ENCODE measurements at places on chromosomes 6 and 20.

GRCh38 chr6:47529734-47530133, 52.1 kb downstream of the CD2AP start:
- DNase-seq: no peak

GRCh38 chr6:7073821-7074525, 33.8 kb upstream of the RREB1 start:
- DNase-seq: peak; percentile 14

GRCh38 chr20:49893242-49894072, 21.9 kb downstream of the SPATA2 start:
- no peak for DNase-seq

DNA sequence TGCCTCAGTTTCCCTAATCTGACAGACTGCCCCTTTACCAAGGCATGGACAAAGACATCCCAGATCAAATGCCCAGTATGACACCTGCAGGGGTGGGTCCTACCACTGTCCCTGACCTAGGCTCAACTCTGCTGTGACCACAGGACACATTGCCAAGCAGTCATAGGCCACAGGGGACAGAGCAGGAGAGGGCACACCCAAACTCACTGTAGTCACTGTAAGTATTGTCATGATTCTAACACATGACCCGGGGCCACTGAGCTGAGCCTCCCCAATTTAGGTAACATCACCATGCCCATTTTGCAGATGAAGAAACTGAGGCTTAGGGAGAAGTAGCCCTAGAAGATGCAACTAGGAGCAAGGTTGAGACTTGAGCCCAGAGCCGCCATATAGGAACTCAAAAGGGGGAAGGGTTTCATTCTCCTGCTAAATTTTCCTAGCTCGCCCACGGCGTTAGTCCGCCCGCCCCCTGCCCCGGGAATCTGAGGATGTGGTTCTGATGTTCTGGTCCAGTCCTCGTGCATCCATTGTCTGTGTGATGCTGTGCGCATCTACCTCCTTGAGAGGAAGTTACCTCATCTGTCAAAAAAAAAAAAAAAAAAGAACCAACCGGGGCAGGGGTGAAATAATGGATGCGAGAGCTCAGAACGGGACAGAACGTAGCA, 44.8 kb downstream of the PMEPA1 start:
- no peak for DNase-seq

DNA sequence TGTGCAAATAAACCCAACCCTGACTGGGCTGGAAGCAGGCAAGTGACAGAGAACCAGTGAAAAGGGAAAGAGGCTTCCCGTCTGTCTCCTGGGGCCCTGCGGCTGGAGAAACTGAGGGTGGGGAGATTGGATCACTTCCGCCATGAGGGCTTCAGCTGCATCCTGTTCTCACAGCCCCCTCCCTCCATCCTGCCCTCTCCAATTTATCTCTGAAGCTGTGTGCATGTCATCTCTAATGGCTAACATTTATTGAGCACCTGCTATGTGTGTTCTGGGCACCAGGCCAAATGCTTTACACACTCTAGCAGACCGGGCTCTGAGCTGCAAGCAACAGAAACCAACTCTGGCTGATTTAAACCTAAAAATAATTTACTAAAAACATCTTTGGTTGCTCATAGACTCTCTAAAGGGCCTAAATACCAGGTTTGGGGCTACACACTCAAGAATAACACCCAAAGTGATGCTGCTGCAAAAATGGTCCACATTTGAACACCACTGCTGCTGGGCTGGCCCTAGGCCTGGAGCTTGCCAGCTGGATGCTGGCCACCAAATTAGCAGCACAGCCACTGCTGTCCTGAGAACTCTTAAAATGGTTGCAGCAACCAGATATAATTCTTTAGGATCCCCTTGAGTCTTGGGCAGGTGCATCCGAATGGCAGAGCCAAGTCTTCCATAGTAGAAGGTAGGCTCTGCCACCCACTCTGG, 123.6 kb upstream of the LRFN2 start:
- DNase-seq: no peak

DNA sequence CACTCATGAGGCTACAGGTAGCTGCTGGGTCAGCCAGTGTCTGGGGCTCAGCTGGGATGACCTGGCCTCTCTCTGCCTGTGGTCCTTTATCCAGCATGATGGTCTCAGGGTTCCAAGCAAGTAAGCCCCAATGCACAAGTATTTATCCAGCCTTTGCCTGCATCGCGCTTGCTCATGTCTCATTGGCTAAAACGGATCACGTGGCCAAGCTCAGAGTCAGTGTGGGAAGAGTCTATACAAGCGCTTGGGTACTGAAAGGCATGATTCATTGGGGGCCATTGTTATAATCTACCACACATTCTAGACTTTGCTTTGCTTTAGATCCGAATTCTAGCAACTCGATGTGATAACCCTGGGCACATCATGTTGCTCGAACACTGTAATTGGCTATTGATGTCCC, 48.3 kb downstream of the PPP1R16B start:
- DNase-seq: no peak

GRCh38 chr6:145569140-145569539, 166.2 kb downstream of the EPM2A start:
- DNase-seq: no peak

- no peak for DNase-seq
Observed at GRCh38 chr6:132161283-132161682, 210.1 kb upstream of the CCN2 start.

DNA sequence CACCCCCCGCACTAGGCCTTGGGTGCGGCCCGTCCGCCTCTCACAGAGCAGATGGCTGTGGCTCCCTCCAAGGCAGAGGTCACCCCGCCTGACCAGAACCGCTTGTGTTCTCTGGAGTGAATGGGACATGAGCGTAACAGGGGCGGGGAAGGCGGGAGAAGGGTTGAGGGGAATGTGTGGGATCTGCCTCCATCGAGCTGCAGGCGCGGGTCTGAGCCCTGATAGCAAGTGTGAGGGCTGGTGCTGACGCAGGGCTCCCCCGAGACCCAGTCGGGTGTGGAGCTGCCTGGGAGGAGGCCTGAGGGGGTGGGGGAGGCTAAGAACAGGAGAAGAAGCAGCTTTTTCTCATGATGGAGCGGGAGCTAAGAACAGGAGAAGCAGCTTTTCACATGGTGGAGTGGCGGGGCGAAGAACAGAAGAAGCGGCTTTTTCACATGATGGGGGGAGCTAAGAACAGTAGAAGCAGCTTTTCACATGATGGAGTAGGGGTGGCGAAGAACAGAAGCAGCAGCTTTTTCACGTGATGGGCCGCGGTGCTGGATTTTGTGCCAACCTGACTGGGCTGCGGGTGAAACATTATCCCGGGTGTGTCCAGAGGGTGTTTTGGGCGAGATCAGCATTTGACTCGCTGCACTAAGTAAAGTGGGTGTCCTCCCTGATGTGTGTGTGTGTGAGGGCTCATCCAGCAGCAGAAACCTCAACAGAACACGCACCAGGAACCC, 169.3 kb downstream of the TTLL2 start:
- no peak for DNase-seq

DNA sequence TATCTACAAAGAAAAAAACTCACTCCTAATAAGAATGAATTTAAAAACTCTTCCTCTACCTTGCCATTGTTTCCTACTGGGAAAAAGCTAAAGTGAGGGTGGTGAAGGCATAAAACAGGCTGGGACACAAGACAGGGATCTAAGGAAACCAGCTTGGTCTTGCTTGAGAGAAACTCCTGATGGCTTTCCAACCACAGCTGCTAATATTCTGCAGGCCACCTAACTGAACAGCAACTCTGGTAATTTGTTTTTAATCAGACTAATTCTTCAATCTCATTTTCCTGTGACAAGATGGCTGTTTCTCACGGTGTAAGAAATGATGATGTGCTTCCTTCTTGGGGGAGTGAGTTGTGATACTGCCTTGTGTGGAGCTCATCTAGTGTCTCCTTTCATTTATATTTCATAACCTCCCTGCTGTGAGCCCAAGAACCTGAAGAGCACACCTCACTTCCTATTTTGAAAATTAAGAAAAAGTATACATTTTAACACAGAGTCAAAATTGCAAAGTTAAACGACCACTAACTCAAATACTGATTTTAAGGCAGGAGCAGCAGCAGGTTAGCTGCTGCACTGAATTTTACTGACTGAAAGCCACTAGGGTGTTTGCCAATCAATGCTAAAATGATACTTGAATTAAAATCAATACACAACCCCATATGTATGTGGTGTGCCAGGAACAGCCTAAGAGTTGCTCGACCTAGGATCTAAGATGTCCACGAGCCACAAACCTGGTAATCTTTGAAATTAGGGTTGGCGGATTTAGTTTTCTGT, 58.0 kb downstream of the BACH2 start:
- DNase-seq: no peak

DNA sequence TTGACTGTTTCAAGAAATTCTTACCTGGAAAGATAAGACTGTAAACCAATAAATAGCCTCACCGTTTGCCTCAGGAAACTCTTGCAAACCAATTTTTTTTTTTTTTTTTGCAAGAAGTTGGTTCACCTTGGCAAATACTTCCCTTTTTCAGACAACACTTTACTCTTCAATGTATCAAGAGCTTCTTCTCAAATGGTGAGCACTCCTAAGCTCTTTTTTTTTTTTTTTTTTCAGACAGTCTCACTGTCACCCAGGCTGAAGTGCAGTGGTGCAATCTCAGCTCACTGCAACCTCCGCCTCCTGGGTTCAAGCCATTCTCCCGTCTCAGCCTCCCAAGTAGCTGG, 22.7 kb upstream of the SNTA1 start:
- DNase-seq: no peak

DNA sequence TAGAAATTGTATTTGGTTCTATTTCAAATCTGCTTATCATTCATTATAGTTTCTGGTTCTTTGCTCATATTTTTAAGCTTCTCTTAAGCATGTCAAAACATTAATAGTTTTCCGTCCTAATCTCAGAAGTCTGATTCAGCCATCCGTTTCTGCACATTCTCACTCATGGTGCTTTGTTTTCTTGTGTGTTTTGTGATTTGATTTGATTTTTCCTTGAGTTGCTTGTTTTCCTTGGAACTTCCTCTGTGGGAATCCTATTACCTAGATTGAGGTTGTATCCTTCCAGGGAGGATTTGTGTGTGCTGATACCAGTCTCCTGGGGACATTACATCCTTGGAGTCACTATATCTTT, 7.9 kb downstream of the SNX9 start:
- DNase-seq: no peak

GRCh38 chr6:71706523-71706922, 179.8 kb upstream of the RIMS1 start:
- DNase-seq: no peak

DNA sequence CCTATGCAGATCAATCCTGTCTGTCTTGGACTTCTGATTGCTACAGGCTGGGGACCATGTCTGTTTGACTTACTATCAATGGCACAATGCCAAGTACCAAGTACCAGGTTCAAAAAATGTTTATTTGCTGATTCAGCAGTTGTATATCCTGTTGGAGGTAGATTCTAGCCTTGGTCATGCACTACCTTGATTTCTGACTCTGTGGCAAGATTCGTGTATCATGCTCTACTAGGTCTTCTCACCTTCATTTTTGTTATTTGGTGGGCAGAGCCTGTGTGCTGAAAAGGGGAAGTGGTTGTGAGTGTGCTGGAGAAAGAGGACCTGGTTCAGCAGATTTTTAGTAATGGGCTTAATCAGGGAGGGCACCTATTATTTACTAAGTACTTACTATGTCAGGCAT, 192.4 kb upstream of the MYLIP start:
- DNase-seq: no peak

DNA sequence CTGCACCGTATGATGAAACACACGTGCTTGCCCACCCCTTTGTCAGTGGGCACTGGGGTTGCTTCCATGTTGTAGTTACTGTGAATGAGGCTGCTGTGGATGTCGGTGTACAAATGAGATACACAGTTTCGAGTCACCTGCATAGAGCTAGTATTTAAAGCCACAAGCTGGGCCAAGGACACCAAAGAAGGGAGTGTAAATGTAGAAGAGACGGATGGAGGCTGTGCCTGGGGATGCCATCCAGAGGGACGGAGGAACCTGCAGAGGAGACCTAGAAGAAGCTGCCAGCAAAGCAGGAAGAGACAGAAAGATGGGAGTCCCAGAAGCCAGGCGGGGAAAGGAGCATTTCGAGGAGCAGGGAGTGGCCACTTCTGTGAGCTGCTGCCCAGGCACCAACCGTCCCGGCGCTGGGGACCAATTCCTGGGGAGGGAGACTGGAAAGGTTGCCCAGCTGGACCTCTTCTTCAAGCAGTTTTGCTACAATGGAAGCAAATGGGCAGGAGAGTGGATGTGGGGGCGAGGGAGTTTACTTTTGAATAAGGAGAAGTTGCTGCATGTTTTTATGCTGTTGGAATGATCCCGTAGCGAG, 339.3 kb downstream of the ZFAND3 start:
- no peak for DNase-seq

- no peak for DNase-seq
Observed at GRCh38 chr6:112325444-112325843, 21.7 kb upstream of the RFPL4B start.

DNA sequence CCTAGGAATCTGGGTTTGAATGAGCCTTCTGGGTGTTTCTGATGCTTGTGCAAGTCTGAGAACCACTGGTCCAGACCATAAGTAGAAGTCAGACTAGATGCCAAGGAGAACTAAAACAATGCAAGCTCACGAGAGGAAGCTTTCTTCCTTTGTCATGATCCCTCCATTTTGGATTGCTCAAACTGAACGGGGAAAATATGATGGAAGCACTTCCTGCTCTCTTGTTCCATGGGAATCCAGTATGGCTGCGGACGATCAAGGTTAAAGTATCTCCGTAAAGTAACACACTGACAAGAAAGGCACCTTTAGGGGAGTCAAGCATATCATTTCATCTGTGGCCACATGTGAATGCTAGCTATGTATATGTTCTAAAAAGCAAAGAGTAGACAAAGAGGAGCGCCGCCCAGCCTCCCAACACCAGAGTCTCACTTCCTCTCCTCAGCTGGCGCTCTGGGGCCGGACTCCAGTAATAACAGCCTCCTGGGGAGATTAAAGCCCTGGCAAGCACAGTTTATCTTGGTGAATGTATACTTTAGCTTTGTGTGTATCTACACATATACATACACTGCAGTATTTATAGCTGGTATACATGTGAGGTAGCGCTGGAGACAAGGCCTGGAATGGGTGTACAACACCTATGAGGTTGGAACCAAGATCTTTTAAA, 88.1 kb downstream of the FOXC1 start:
- DNase-seq: no peak

DNA sequence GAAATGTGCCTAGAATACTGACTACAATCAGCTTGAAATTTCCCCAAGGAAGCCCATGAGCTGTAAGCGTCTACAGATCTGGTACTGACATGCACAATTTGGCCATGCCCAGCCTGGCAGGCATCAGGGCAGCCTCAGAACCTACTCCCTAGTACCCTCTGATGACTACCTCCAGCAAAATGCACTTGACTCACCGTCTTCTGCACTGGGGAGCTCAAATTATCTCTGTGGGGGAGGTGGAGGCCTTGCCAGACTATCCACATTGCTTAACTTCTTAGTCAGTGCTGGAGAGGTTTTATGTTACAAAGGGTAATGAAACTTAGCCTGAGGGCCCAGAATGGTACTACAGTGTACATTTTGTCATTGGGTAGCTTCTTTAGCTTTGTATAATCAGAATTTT, 126.0 kb upstream of the ADGRF1 start:
- DNase-seq: no peak

GRCh38 chr20:37988306-37988954, 44.8 kb downstream of the TTI1 start:
- no peak for DNase-seq
